NCI-H1048 (cell line): ENCODE measurements at places on chromosomes 6 and 20.

DNA sequence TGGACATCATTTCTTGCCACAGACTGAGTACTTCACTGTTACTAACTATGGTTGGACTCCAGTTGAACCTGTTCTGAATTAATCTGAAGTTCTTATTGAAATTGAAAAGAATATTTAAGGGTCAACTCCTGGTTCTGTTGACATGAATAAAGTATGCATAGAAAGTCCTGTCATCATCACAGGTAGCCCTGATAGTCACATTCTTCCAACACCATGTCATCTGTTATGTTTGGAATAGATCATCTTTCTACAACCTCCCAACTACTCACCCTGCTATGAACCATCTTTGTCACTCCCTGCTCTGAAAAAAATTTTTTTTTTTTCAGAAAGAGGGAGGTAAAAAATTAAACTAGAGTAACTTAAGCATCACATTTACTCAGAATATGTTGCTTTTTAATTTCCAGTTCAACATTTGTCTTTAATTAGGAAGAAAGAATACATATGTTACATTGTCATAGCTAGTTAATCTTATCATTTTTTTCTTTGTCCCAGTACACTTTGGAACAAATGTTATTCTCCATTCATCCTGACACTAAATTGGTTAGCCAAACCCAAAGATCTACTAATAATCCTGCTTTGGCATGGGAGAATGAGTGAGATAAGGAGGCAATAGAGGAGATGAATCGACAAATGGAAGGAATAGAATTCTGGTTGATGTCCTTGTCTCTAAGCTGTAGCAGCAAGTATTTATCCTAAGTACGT lies 775.1 kb upstream of the NRSN1 start:
- no peak for DNase-seq

GRCh38 chr6:20441921-20442320 lies 40.2 kb downstream of the E2F3 start:
- no peak for DNase-seq

GRCh38 chr20:38278131-38278530 lies 17.6 kb upstream of the KIAA1755 start:
- DNase-seq: no peak

GRCh38 chr6:39426073-39426456 lies 103.6 kb upstream of the KCNK16 start:
- no peak for DNase-seq

GRCh38 chr20:52943185-52943841 lies 28.8 kb upstream of the TSHZ2 start:
- DNase-seq: no peak

GRCh38 chr6:44056392-44057237 lies 70.6 kb downstream of the MRPL14 start:
- no peak for DNase-seq

GRCh38 chr6:128738112-128738511 lies 144.8 kb upstream of the LAMA2 start:
- DNase-seq: no peak

DNA sequence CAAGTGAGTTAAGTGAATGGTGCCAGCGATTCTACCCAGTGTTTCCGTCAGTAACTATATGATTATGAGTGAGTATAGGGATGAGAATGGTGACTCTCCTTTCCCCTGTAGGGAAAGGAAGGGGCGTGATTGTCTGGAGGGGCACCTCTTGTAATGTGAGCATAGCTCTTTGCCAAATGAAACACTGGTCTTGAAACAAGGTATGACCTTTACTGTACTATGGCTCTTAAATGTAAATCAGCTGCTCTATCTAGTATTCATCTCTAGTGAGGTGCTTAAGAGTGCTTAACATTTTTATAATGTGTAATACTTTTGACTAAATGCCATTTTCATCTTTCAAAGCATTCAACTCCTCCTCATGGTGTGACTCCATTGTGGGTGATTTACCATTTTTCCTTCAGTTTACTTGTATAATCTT lies 11.0 kb downstream of the PANK2 start:
- no peak for DNase-seq

GRCh38 chr6:141956046-141956761 lies 176.5 kb upstream of the GJE1 start:
- no peak for DNase-seq

- DNase-seq: no peak
These were observed 120.5 kb downstream of the MAP3K7 start for GRCh38 chr6:90466154-90466940.

DNA sequence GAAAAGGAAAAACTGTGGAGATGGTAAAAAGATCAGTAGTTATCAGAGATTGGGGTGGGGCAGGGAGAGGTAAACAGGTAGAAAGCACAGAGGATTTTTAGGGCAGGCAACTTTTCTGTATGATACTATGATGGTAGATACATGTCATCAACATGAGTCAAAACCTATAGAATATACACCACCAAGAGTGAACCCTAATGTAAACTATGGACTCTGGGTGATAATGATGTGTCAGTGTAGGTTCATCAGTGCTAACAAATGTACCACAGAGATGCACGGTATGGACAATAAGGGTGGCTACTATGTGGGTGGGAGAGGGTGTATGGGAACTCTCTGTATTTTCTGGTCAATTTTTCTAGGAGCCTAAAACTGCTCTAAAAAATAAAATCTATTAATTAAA lies 18.5 kb downstream of the PACSIN1 start:
- no peak for DNase-seq

DNA sequence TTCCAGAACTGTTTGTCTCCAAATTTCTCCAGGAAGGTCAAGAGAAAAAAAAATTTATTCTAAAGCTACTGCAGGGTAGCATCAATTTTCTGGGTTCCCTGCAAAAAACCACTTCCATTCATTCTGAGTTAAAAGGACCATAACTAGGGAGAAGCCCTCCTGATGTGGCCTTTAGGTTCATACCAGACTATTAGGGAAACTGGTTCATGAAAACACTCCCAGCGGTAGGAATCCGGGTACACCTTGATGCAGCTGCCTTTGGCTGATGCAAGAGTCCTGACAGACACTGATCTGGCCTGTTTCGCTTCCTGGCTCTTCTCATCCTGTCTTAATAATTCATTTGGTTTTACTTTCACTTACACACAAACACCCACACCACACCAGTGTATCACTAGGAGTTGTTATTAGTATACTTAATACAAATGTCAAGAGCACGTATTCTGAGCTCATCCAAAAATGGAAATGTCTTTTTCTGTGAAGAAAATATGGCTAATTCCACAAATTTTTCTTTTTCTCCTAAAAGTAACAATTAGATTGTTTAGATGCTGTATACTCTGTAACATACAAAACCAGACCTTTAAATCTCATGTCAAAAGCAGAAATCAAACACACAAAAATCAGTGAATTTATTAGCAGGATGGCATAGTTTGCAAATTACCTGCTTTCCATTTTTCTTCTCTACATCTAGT lies 38.4 kb upstream of the ARHGAP18 start:
- DNase-seq: no peak

DNA sequence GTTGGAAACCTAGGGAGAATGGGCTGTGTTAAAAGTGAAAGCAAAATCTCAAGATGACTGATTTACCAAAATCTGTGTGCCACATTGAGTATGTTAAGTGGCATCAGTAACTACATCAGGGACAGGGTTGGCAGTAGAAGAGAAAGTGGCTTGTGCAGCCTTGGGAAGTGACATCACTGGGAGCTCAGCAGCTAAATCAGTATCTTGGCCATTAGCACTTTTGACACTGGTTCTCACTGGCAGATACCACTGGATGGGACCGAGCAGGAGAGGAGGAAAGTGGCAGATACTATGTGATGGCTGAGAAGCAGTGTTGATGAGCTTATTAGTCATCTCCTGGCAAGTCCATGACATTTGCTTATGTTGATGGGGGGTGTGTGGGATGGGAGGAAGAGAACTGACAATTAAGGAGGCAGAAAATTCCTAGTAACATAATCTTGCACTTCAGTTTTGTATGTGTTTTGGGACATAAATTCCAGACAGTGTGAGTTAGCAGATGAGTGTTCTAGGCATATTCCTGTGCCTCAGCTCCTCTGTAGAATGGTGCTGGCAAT lies 322.2 kb downstream of the SOX4 start:
- no peak for DNase-seq

DNA sequence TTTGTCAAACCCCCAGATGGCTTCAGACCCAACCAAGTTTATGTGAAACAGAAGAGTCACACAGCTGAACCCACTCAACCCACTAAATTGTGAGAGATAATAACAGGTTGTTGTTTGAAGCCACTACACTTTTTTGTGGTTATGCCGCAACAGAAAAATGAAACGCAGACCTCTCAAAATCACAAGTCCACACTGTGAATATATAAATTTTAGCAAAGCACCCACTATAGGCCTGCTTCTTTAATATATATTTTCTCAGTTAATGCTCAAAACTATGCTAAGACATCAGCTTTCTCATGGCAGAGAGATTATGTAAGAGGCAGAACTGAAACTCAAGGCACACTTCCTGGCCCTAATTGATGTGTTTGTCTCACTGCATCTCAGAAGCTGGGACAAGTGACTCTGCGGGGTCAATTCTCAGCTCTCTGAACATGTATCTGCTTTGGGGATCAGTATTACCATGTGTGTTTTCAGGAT lies 27.7 kb downstream of the MAP3K5 start:
- no peak for DNase-seq

DNA sequence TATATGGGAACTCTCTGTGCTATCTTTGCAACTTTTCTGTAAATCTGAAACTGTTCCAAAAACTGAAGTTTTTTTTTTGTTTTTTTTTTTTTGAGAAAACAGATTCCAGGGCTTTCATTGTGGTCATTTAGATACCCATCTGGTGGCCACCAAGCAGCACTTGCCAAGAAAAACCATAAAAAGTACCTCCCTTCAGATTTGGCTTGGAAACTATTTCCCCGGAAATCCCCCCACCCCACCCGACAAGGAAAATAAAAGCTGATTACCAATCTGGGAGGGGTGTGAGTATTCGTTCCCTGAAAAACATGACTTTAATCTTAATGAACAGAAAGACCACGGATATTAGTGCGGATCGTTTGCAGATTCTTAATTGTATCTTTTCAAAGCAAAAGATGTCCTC lies 1.9 kb downstream of the NFATC2 start:
- no peak for DNase-seq

DNA sequence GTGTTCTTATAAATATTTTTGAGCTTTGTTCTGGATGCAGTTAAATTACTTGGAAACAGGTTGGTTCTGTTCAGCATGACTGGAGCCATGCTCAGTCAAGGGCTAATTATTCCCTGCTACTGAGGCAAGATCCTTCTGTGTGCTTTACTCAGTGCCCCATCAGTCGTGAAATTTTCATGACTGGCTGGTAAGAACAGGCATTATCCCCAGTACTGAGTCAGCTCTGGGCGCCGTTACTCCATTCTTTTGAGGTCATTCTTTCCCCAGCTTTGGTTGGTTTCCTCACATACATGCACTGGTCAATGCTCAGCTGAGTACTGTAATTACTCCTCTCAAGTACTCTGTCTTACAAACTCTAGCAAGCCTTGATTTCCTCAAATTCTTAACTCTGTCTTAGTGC lies 71.3 kb downstream of the CDKAL1 start:
- no peak for DNase-seq

DNA sequence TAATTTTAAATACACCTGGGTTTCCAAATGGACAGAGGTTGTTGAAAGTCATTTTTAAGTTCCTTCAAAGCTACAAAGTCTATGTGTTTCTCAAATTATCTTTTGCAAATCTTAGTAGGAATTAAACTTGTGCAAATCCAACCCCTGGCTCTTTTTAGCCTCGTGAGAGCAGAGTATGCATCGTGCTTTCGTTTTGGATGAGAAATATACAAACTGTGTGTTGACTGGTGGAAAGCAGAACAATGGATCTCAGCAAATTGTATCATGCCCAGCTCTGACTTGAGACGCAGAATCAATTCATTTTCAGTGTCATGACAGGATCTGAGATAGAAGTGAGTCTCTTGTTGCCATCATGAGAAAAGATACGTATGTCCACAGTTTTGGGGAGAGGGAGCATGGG lies 542.4 kb upstream of the FLRT3 start:
- DNase-seq: no peak

GRCh38 chr6:41700463-41701347 lies 34.7 kb downstream of the TFEB start:
- DNase-seq: no peak

GRCh38 chr6:45965792-45966191 lies 49.9 kb downstream of the CLIC5 start:
- DNase-seq: no peak

DNA sequence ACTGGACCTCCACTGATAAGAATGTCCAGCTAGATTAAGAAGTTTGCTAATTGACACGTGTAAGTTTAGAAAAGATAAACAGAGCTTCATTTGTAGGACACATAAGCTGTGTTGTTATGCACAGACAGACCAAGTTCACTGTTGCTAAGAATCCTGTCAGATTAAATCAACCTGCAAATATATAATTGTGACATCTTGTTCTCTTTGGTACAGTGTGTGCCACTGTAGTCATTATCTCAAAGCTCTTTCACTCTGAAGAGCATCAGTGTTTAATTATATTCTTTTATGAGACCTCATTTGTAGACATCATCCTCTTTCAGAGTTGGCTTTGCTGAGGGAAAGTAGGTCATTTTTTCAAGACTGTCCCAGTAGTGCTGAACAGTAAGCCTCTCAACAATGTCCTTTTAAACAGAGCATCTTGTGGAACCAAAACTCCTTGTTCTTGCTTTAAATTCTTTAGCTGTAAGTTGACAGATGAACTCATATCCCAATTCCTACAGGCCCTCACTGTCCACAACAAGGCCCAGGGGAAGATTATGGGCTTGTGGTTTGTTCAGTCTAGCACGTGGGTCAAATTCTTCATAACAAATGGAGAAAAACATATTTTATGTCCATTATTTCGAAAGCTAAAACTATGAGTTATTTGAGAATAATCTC lies 252.4 kb downstream of the HDGFL1 start:
- no peak for DNase-seq

DNA sequence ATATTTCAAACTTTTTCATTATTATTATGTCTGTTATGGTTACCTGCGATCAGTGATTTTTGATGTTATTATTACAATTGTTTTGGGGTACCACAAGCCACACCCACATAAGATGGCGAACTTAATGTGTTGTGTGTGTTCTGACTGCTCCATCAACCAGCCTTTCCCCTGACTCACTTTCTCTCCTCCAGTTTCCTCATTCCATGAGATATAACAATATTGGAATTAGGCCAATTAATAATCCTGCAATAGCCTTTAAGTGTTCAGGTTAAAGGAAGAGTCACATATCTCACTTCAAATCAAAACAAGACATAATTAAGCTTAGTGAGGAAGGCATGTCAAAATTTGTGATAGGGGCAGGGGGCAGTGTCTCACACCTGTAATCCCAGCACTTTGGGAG lies 16.3 kb upstream of the POPDC3 start:
- DNase-seq: no peak
